Naive B cell (primary cell): ENCODE measurements at places on chromosomes 16 and 17.
A peak's percentile ranks its signal among the peaks of the same experiment; 100 is the strongest.

- DNase-seq: no peak
These were observed 1196.6 kb downstream of the CDH11 start for GRCh38 chr16:63925221-63925620.

GRCh38 chr17:80327518-80327917, 66.9 kb downstream of the RNF213 start:
- DNase-seq: no peak

DNA sequence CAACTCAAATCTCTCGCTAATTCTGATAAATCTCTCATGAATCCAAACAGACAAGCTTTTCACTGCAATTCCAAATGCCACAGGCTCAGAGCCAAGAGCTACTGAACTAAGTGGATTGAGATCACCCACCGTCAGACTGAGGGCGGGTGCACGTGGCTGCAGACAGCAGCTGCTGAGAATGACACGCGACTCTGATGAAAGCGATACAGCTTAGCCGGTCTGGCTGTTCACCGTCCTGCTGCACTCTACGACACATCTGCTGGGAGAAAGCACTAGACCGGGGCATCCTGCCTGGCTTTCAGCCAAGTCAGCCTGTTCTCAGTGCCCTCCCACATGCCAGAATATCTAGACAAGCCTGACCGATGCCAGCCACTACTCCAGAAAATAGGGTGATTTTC, 42.6 kb downstream of the KLHDC4 start:
- DNase-seq: peak; percentile 30

GRCh38 chr17:81528384-81528650, 140 bp downstream of the FSCN2 start:
- DNase-seq: no peak

GRCh38 chr16:73125850-73126524, 78.1 kb upstream of the ZFHX3 start:
- no peak for DNase-seq

- DNase-seq: peak; percentile 19
These were observed 16.2 kb downstream of the NCOR1 start for GRCh38 chr17:16199093-16199492.
